ENCODE measurements at places on chromosomes 16 and 17.

- DNase-seq = no peak
These were observed 445 bp upstream of the DBNDD1 start for GRCh38 chr16:90019543-90020259.

- no peak for DNase-seq
These were observed 22.1 kb downstream of the VAC14 start for GRCh38 chr16:70778901-70779309.

- DNase-seq = no peak
These were observed 7.0 kb upstream of the ZKSCAN2 start for GRCh38 chr16:25264597-25264996.

GRCh38 chr17:61456688-61457225 lies 4.5 kb downstream of the TBX4 start:
- DNase-seq = no peak

GRCh38 chr17:5813357-5813756 lies 229.0 kb upstream of the NLRP1 start:
- DNase-seq = no peak

GRCh38 chr16:12573730-12574383 lies 229.8 kb downstream of the CPPED1 start:
- DNase-seq = no peak

DNA sequence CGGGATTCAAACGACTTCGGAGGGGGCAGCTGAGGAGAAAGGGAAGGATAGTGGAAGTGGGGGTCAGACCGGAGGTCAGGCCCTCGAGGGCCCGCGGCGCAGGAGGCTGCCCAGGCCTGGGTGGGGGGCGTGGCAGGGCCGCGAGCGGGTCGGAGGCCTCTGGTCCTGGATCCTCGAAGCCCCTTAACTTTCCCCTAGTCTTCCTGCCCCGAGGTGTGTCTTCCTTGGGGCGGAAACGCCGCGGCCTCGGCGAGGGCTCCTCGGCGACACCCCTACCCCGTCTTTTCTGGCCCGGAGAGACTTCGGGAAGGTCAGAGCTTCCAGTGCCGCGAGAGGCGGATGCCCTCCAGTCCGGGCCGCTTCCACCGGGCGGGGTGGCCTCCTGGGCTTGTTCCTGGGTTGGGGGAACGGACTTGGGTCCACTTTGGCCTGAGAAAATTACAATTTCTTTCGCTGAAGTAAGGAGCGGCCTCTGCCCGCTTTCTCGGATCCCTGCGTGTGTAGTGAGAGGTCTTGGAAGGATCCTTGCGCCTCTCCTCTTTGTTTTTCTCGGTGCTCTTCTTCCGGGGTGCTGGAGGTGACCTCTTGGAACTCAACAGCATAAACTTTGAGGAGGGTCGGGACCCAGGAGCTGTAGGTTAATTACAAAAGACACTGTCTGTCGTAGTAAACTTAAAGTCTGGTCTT lies 491 bp downstream of the IST1 start:
- no peak for DNase-seq

DNA sequence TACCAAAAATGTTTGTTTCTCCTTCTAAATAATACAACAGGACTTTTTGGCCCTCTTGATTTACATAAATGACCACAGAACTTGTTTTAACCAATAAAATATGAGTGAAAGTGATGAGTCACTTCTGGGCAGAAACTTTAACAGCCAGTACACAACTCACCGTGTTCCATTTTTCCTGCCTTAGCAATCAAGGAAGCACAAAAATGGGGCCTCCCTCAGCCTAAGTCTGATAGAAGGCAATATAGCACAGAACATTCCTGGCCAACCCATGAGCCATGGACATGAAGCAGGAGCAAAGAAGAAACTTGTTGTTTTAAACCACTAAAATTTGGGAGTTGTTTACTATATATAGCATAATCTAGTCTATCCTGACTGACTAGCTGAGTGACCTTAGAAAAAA lies 61.1 kb upstream of the MTMR4 start:
- no peak for DNase-seq
